ENCODE measurements at places on chromosomes 12 and 14.

DNA sequence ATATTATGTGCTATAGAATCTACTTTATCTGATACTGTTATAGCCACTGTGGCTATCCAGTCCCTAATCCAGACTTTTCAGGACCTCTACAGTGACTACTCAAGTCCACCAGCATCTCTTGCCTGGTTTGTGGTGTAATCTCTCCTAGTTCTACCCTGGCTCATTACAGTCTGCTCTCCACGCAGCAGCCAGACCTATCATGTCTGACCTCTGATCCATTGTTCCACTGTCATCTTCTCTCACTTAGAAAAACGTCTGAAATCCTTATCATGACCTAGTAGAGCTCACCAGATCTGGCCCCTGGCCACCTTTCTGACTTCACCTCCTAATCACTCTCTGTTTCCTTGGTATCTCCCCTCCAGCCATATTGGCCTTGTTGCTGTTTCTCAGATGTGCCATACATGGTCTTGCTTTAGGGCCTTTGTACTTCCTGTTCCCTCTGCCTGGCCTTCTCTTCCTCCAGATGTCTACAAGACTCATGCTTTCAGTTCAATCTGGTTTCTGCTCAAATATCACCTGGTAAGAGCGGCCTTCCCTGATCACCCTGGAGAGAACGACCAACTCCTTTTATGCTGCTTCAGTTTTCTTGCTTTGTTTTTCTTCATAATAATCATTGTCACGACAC lies 475.5 kb downstream of the AACS start:
- no peak for DNase-seq

- no peak for DNase-seq
These were observed 27.9 kb upstream of the DICER1 start for GRCh38 chr14:95185033-95185766.

- DNase-seq = no peak
These were observed 720.7 kb upstream of the LMO3 start for GRCh38 chr12:17326649-17327048.

DNA sequence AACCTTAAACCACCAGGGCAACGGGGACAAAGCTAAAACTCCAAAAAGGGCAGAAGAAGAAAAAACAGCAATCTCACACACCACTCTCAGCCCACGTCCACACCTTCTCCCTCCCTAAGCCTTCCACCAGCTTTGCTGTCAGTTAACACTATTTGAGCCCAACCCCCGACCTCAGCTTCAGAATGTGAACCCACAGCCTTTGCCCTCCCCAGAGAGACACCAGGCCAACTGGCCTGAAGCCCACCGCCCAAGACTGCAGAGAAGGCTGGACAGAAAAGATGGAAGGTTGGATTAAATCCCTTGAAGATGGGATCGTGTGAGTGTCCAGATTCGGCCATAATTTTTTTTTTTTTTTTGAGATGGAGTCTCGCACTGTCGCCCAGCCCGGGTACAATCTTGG lies 22.4 kb downstream of the IRF2BPL start:
- no peak for DNase-seq

DNA sequence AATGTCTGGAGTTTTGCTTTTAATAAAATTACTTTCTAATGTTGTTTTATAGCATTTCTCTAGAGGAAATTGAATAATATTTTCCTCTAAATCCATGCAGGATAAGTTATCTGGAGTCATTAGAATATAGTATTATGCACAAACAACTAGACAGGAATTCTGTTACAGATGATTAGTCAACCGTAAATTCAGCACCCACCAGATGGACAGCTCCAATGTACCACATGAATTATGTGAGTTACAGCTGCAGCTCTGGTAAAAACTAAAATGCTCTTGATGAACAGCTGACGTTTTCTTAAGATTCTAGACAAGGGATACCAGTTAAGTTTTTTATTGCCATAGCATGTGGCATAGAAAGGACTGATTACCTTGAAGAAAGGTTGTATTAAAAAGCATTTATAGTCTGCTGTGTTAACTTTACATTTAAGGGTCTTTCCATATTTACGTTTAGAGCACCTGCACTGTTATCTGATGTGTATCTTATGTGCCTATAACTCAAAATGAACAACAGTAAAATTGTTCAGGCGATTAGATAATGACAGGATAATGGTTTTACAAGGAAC lies 321.4 kb upstream of the LRFN5 start:
- DNase-seq = no peak

GRCh38 chr14:23636317-23637211 lies at the start of gene DHRS2:
Gene DHRS2 (plus strand): TSS chr14:23636364. CDS start chr14:23638865, 2,501 bp downstream.
- no peak for DNase-seq

- DNase-seq = no peak
These were observed 24.2 kb downstream of the CERS5 start for GRCh38 chr12:50142993-50143392.

DNA sequence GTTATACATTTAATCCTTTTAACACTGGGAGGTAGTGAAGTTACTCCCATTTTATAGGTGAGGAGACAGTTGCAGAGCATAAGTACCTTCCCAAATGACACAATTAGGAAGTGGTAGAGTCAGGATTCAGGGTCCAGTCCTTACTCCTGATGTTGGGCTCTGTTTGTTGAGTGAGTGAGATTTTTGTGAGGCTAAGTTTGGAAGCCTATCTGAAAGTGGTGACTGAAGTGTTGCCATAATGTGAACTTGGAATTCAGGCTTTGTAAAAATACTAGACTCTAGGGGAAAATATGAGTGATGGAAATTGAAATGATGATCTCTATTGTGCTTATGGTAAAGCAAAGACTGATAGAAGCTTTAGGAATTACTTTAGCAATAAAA lies 2.2 kb downstream of the NUDT4 start:
- DNase-seq = no peak

GRCh38 chr12:52366738-52367485 lies at the start of gene KRT85:
Gene KRT85 (minus strand): TSS chr12:52367481. CDS start chr12:52367405, 76 bp downstream.
- DNase-seq = no peak

- DNase-seq = no peak
These were observed 6.8 kb upstream of the RASAL1 start for GRCh38 chr12:113142173-113142885.

GRCh38 chr14:102817942-102818940 lies 41.0 kb downstream of the TRAF3 start:
- DNase-seq = no peak
